Left lung (tissue), 14 donors: ENCODE measurements at places on chromosomes 2 and 18. TPM values are rescaled to one million over a fixed set of nuclear protein-coding genes. Genes with fewer than 3 reads are reported as not detected.

PLA2R1 gene
- 5.5 TPM for polyA plus RNA-seq

GPR35 gene
- polyA plus RNA-seq = 3.6 TPM

ARL5A gene
- polyA plus RNA-seq = 52.7 TPM

RAPGEF4 gene
- 9.1 TPM for polyA plus RNA-seq

CBLN2 gene
- 2.9 TPM for polyA plus RNA-seq

MAP2 gene
- polyA plus RNA-seq = 8.5 TPM

PLEKHH2 gene
- polyA plus RNA-seq = 199 TPM

SLC14A1 gene
- polyA plus RNA-seq = 2.7 TPM

GKN2 gene
- polyA plus RNA-seq = 1.2 TPM

ZEB2 gene
- polyA plus RNA-seq = 228 TPM
